NCI-H748 treated with DMSO at 0.1 percent for 48 hours (cell line): ENCODE measurements at places on chromosomes 7 and 10.

DNA sequence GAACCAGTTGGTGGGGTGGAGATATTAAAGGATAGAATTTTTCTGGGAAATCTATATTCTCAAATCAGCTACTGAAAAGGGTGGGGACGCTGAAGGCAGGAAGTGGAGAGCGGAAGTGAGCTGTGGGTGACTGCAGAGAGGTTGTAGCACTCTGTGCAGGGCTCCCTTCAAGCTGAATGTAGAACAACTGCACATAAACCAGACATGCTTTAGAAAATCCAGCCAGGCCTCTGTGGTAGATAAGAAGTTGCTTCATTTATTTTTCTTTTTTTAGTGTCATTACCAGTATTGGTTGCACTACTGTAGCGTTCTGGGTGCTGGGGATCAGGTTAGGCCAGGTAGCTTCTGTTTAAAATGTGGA, 127.8 kb downstream of the CELF2 start:
- no peak for DNase-seq

GRCh38 chr10:43238462-43238861, 28.4 kb downstream of the RASGEF1A start:
- DNase-seq = no peak

DNA sequence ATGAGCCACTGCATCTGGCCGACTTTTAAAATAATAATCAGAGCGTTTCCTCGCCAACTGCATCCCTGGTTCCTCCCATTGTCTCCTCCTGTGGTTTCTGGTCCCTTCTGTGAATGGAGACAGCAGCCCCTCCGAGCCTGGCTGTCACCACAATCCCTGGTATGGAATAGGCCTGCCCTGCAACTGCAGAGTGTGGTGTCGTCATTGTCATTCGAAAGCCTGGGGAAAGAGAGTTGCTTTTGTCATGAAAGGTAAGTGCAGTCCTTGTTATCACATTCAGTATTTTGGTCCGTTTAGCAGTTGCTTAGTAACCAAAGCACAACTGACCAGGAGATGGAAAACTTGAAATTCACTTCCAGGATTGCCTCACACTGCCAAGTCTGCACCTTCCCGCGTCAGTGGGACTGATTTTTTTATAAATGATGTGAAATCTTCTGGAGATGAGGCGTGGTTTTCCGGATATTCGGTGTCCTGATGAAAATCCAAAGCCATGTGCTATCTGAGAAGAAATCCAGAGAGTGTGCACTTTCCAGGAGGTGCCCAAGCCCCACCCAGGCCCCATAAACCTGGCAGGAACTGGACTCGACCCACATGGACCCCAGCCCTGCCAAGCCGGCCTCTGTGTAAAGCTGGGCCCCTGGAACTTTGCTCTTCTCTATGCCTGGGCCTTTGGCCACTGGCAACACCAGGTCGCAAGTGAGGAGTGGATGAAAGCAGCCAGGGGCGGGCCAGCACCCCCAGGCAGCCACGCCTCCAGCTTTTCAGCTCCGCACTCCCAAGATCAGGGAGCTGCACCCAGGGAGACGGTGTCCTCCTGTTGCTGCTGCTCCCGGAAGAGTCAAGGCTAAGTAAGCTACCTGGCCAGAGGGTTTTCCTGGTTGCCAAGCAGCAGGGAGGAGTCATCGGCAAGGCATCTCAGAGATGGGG, 133.7 kb upstream of the SH2B2 start:
- no peak for DNase-seq

DNA sequence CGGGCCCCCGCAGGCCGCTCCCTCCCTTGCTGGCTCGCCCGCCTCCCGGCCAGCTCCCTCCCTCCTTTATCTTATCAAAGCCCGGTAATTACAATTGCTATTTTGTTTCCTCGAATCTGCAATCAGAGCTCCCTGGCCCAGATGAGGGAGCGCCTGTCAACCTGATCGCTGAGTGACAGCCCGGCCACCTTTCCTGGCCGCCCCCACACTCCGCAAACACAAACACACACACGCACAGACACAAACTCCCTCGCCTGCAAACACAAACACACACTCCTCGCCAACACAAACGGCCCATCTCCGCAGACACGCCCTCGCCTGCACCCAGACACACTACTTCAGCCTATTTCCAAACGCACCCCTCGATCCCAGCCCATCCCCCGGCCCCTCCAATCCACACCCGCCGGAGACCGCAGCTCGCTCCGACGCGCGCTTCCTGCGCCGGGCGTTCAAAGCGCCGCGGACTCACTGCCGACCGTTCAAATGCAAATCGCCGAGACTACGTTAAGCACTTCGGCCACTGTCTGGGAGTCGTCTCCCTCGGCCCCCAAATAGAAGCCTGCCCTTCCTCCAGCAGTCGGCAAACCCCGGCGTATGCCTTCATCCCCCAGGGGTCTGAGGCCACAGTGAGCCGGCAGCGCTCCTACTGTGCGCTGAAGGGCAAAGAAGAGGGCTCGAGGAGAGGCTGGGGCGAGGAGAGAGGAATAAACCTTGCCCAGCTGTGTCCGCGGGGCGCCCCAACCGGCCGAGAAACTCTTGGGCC, 3.0 kb upstream of the FGF8 start:
- peak; percentile 6 for DNase-seq

- DNase-seq = no peak
Observed at GRCh38 chr7:155789001-155789725, 23.1 kb downstream of the SHH start.

DNA sequence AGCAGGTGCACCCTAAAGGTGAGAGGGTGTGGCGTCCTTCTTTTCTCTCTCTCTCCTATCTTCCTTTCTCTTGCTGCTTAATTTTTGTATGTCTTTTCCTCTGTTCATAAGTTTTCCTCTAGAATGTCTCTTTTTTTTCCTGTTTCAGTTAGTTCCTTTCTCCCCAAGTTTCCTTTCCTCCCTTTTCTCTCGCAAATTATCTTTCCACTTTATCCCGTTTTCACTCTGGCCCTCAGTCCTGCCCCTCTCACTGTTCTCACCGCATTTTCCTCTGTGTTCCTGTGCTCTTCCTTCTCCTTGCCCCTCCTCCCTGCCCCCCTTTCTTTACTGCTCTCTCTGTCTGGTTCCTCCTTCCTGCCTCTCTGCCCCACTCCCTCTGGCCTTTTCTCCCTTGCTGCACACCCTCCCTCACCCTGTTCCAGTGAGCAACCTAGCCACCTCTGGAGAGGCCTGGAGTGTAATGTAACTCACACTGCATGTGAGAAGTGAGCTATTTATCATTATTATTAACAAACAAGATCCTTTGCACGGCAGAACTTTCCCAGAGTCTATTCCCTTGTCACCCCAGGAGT, 158.5 kb downstream of the C10orf105 start:
- DNase-seq = no peak

- DNase-seq = peak; percentile 6
Observed at GRCh38 chr10:102645388-102645740, 1.1 kb downstream of the TRIM8 start.

- no peak for DNase-seq
Observed at GRCh38 chr7:46716926-46717325, 795.9 kb upstream of the IGFBP3 start.

DNA sequence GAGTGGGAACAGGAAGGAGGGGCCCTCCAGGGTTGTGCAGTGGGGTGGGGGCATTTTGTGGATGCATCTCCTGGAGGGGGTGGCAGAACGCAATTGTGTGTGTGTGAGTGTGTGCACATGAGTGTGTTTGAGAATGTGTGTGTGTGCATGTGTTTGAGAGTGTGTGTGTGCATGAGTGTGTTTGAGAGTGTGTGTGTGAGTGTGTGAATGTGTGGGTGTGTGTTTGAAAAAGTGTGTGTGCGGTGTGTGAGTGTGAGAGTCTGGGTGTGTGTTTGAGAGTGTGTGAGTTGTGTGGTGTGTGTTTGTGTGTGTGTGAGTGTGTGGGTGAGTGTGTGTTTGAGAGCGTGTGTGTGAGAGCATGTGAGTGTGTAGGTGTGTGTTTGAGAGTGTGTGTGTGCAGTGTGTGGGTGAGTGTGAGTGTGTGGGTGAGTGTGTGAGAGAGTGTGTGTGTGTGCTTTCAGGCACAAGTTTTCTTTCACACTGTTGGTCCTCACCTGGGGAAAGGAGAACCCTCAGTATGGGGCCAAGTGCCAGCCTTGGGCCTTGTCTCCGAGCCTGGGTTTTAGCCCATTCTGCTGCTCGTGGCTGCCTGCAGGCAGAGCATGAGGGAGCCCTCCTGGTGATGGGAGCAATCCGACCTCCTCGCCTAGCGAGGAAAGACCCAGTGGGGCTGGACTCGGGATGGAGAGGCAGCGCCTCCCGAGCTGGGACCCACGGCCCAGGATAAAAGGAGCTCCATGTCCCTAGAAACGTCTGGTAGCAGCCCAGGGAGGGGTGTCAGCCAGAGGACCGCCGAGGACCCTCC, 35.6 kb downstream of the CDH23 start:
- DNase-seq = no peak

DNA sequence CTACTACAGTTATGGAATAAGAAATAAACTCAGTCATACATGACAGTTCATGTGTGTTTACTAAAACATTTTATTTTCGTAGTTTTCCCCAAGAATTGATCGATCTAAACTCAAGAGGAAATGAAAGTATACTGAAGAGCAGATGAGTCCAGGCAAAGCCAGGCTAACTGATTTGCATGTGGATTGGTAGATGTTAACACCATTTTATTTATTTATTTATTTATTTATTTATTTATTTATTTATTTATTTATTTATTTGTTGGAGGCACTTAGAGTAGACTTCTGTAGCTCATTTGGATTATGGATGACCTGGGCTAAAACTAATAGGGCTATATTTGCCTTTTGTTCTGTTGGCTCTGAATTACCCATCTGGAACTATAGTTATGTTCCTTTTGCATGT, 68.5 kb upstream of the DKK1 start:
- no peak for DNase-seq

DNA sequence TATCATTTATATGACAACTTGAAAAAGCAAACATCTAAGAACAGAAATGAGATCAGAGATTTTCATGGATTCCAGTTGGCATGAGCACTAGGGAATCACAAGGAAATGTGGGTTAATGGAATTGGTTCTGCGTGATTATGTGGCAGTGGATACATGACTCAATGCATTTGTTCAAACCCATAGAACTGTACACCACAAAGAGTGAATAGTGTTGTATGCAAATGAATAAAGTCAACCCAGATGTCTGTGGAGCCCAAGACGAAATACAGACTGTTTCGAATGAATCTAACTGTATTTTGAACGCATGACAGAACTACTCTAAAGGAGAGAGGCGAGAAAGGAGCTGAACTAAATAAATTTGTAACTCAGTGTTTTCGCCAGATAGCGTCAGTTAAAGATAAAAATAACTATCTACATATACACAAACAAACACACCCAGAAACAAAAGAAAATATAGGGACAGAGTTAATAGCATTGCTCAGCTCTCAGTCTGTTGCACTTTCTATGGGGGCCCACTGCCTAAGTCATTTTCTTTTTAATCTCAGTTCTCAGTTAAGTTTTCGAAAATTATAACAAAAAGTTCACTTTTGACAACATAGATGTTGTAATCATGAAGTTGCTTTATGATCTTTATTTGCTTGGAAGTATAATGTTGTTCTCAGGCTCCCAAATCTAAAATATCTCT, 636.7 kb upstream of the SEMA3D start:
- no peak for DNase-seq

DNA sequence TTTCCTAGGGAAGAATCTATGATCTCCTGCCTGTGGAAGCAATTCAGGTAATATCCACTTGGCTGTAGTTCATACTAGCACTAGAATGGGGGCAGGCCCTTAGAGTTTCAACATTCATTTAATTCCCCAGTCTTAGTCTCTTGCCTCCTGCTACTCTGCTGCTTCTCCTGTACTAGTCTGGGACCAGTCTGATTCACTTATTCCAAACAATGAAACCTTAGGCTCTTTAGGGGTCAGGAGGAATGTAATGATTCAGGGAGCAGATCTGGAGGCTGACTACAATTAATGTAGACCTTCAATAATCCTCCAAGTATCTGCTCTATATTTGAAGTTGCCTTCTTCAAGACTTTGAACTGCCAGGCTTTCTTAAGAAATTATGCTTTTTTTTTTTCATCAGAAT, 101.8 kb downstream of the GNAT3 start:
- DNase-seq = no peak

DNA sequence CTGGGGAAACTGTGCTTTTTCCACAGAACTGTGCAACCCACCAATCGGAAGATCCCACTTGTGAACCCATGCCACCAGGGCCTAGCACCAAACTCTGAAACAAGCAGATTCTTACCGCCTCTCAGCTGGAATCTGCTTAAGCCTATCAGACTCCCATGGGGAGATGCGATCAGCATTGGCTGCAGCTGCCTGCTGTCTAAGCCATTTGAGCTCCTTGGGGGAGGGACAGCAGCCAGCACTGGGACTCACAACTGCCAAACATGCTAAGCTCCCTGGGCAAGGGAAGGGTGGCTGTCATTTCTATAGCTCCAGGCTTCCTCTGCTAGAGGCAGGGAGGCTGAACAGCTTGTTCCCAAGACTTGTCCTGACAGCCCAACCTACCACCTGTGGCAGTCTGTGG, 283.8 kb downstream of the CDK14 start:
- DNase-seq = no peak

DNA sequence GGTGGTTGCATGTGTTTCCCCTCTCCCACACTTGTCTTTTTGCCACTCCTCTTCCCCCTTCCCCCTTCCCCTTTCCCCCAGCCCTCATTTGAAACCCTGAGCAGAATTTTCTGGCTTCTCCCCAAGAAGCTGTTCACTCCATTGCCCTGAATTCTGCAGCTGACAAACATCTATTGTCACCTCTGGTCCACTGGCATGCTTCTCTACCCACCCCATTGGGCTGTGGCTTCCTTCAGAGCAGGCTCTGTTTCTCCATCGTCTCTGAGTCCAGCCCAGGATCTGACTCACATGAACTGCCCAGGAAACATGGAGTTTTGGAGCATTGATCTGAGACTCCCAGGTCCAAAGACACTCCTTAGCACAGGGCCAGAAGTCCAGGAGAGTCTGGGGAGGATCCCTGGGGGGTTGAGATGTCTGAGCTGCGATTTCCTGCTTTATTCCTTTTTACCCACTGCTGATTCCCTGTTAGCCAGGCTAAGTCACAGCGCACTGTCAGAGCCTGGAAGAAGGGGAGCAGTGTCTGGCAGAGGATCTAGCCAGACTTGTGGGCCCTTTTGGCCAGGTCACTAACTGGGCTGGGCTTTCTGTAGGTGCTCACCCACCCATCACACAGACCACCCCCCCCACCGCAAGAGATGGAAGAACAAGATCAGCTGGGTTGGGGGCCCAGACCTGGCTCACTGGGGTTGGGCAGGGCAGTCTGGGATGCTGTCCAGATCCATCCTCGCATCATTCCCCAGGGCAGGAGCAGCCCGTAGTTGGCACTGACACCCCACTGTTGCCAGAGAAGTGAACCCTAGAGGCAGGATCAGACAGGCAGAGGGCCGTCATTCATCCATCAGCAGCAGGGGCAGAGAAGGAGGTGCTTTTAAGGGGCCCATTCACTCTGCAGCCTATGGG, 3.5 kb downstream of the CHAT start:
- DNase-seq = no peak

- no peak for DNase-seq
Observed at GRCh38 chr7:1865571-1866255, 195.6 kb downstream of the ELFN1 start.

GRCh38 chr7:49703337-49703736, 70.1 kb upstream of the VWC2 start:
- no peak for DNase-seq
